GM06990 (cell line): ENCODE measurements at places on chromosomes 1 and 21.
A peak's percentile ranks its signal among the peaks of the same experiment; 100 is the strongest.

- no peak for DNase-seq
These were observed 31.2 kb upstream of the F3 start for GRCh38 chr1:94572780-94573179.

- no peak for DNase-seq
These were observed 346.1 kb downstream of the SIPA1L2 start for GRCh38 chr1:232283864-232284263.

DNA sequence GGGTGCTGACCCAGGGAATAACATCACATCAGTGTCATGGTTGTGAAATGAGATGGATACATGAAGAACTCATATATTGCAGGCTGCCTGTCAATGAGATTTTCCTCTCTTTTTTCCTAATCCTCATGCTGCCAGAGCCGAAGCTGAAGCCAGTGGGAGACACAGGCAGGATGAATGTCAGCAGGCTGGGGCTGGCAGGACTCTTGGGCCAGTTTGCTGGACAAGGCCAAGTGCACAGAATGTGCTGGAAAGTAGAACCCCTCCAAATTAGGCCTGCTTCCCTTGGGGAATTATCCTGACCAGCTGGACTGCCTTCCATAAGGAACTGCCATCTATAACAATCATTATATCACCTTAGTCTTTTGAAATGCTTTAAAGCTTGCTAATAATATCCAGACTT lies 31.4 kb downstream of the SLC44A3 start:
- no peak for DNase-seq

DNA sequence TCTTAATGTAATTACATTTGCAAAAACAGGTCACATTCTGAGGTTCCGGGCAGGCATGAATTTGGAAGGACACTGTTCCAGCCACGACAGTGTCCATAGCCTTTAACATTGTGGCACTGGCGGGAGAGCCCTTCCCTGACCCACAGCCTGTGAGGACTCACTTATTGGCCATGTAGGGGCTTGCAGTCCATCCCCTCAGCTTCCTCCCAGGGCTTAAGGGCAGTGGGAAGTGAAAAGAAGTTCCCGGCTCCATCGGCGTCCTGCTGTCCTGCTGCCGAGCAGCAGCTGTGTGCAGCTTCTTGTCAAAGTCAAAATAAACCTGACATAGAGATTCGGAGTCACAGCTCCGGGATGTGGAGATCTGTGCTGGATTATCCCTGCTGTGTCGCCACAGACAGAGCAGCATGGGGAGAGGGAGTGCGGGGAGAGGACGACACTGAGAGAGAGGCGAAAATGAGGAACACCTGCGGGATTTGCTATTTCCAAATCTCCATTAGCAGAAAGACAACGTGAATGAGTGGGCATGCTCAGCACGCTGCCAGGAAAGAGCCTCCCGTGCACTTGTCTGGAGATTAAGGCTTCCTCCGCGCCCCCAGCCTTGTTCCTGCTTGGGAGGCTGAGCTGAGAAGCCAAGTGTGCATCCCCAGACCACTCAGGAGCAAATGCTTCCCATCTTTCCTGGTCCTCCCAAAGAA lies 260.3 kb downstream of the ASTN1 start:
- DNase-seq = no peak

DNA sequence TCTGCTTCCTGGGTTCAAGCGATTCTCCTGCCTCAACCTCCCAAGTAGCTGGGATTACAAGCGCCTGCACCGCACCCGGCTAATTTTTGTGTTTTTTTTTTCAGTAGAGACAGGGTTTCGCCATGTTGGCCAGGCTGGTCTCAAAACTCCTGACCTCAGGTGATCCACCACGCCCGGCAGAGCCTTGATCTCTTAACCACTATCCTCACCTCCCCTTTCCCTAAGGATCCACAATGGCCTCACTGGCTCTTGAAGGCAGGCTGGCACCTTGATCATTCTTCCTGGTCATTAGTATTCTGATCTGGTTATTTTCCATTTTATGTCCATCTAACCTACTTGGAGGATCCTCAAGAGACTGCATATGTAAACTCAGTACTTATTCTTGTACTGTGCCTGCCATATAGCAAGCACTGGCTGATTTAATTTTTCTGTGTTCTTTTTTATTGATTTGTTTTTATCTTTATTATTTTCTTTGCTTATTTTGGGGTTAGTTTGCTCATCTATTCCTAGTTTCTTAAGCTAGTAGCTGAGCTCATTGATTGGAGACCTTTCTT lies 6.3 kb downstream of the RCC1 start:
- no peak for DNase-seq

- no peak for DNase-seq
These were observed 2.6 kb upstream of the LUZP1 start for GRCh38 chr1:23171181-23171755.

- no peak for DNase-seq
These were observed 1.8 kb downstream of the SPRR1B start for GRCh38 chr1:153032677-153033308.

- DNase-seq = no peak
These were observed 7.4 kb downstream of the ZNF644 start for GRCh38 chr1:91014475-91014874.

GRCh38 chr21:45386336-45386727 lies 18.6 kb upstream of the COL18A1 start:
- no peak for DNase-seq

- no peak for DNase-seq
These were observed 44.6 kb downstream of the WNT9A start for GRCh38 chr1:227903061-227903521.

DNA sequence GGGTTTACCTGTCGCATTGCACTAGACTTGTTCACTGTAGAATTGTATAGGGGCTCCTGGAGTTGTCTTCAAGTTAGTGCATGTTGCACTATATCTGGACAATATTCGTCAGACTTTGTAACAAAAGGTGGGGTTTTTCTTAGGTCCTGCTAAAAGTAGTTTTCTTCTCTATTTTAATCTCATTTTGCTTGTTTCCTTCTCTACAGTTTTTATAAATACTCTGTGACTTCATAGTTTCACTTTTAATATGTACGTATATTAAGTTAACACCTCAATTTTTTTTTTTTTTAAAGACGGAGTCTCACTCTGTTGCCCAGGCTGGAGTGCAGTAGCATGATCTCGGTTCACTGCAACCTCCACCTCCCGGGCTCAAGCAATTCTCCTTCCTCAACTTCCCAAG lies 26.5 kb upstream of the MRPS6 start:
- peak; percentile 46 for DNase-seq

DNA sequence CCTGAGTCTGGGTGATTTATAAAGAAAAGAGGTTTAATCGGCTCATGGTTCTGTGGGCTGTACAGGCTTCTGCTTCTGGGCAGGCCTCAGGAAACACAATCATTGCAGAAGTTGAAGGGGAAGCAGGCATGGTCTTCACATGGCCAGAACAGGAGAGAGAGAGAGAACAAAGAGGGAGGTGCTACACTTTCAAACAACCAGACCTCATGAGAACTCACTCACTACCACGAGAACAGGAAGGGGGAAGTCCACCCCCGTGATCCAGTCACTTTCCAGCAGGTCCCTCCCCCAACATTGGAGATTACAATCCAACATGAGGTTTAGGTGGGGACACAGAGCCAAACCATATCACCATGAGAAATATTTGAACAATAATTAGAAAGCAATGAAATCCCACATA lies 222.9 kb downstream of the FAM72C start:
- DNase-seq = no peak

DNA sequence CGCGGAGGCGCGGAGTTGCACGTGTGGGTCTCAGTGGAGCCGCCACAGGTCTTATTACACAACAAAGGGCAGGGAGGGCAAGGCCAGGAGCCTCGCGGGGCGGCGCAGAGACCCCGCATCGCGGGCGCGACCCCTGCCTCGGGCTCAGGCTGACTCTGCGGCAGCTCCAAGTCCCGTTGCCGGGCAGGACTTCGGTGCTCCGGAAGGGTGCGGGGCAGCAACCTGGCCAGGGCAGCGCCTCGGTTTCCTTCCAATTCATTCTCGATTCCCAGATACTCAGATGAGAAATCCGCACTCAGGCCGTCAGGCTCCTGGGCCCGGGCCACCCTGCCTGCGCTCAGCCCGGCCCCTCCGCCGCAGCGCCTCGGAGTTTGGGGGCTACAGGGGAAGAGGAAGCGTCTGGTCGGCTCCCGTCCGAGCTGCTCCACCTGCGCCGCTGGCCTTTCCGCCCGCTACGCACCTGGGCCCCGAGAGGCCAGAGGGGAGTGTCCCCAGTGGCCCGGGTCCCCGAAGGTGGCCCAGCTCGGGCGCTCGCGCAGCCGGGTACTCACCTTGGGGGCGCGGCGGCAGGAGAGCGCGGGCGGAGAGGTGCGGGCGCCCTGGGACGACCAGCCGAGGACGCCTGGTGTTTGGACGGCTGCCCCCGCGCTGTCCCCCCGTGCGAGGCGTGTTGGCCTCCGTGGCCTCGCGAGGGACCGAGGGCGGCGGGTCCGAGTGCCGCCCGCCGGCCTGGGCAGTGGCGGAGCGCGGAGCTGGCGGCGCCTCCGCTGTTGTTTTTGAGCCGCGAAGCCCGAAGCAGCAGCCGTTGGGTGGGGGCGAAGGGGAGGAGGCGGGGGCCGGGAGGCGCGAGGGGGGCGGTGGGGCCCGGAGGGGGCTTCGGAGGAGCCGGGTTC lies 1.1 kb upstream of the PRDM16 start:
- no peak for DNase-seq

DNA sequence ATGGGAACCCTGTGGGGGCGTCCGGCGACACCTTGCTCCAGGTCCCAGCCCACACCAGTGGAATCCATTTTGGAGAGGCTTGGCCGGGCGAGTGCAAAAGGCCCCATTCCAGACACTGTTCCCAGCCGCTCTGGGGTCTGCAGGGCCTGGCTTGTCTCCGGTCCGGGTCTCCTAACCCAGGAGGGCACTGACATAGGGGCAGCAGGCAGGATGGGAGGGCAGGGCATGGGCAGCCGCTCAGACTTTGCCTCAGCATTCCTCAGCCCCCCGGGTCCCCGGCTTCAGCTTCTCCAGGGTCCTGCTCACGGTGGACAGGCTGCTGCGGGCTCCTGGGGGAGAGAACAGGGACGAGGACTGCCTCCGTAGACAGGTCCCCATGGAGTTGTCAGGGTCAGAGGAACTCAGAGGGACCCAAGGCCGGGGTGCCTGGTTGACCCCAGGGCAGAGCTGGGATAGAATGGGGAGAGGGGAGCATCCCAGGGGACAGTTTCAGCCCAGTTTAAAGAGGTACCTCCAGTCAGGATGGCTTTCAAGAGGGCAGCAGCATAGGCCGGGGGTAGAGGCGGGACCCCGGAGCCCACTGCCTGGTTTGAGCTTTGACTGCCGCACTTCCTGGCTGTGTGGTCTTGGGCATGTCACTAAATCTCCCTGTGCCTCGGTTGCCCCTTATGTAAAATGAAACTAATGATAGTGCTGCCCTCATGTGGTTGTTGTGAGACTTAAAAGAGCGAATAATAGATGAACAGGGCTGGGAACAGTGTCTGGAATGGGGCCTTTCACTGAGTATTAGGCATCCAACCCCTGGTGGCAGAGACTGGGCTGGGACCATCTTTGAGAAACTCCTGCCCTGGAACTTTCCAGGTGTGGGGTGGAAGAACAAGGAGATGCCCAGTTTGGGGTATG lies 3.7 kb downstream of the KNCN start:
- no peak for DNase-seq

DNA sequence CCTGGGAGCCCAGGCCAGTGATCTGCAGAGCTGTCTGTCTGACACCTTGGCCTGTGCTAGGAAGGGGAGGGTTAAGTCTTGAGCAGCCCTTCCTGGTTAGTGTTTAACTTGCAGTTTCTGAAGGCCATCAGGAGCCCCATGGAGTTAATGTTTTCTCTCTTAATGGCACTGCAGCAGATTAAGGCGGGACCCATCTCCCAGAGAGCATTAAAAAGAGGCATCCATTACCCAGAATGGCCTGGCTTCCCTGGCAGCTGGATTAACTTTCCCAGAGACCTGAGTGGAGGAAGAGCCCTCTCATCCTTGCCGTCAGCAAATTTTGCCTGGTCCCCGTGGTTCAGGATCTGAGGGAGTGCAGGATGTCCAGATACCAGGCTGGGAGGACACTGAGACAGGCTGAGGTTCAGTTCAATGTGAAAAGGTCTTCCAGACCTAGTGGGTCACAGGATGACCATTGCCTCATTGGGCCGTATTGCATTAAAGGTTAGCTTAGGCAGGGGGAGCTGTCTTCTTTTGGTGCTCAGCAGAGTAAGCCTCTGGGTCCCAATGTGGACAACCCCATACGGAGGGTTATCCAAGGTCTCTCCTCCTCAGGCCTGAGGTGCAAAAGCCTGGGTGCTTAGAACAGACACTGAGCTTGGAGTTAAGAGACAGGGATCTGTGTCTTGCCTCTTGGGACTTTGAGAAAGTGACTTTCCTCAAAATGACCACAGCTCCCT lies 522.6 kb downstream of the PTPRU start:
- DNase-seq = no peak

DNA sequence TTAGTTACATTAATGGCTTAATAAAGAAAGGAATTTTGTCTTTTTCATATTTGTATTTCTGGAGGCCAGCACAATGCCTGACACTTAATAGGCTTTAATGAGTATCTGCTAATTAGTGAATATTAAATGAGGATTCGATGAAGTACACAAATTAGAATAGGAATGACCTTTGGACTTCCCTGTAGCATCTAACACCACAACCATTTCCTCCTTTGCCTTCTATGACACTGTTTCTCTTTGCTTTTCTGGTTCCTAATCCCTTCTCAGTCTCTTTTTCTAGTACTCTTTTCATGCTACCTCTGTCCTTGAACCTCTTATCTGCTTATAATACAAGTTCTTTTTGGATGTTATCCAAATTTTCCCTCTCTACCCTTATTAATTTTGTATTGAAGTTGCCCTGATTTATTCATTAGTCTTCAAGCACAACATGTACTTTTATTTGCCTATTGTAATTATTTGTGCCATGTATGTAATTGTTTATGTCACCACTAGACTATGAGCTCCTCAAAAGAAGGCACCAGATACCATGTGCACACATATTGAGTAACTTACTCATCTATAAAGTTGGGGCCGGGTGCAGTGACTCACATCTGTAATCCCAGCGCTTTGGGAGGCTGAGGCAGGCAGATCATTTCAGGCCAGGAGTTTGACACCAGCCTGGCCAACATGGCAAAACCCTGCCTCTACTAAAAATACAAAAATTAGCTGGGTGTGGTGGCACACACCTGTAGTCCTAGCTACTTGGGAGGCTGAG lies 23.8 kb downstream of the RPS27 start:
- DNase-seq = no peak

GRCh38 chr1:229778794-229779193 lies 152.7 kb downstream of the URB2 start:
- no peak for DNase-seq
